ENCODE measurements at places on chromosomes 12 and 14. TPM values are rescaled to one million over a fixed set of nuclear protein-coding genes. Genes with fewer than 3 reads are reported as not detected.

The ABCD2 gene
- total RNA-seq, result 2.8 TPM

The KRT72 gene
- not detected for total RNA-seq

The UBE2N gene
- total RNA-seq, result 254 TPM

The GPRC5D gene
- not detected for total RNA-seq

The PLEKHG3 gene
- total RNA-seq, result 4.5 TPM

The ALG10B gene
- 11.4 TPM for total RNA-seq

The PTGDR gene
- total RNA-seq, result 0.74 TPM

The POMT2 gene
- total RNA-seq, result 23.7 TPM

The VDR gene
- 106 TPM for total RNA-seq

The OAS2 gene
- 51.9 TPM for total RNA-seq

The ADCK1 gene
- 6.2 TPM for total RNA-seq

The SLC6A15 gene
- not detected for total RNA-seq

The ART4 gene
- not detected for total RNA-seq

The TMTC1 gene
- not detected for total RNA-seq

The WIF1 gene
- total RNA-seq, result not detected

The UNG gene
- total RNA-seq, result 96.7 TPM

The PTCSC3 gene
- not detected for total RNA-seq

The CIDEB gene
- 14.4 TPM for total RNA-seq

The SERPINA12 gene
- total RNA-seq, result not detected

The RAPGEF3 gene
- total RNA-seq, result 1.4 TPM

The TNFAIP2 gene
- 0.82 TPM for total RNA-seq

The CFL2 gene
- 5.8 TPM for total RNA-seq

The PPP4R4 gene
- 1.8 TPM for total RNA-seq

The RNASE3 gene
- not detected for total RNA-seq

The KRT73 gene
- not detected for total RNA-seq
